ENCODE measurements at places on chromosomes 3 and 15. TPM values are rescaled to one million over a fixed set of nuclear protein-coding genes. Genes with fewer than 3 reads are reported as not detected.

The NR1I2 gene
- not detected for total RNA-seq

The LYSMD2 gene
- 14.9 TPM for total RNA-seq

The AMT gene
- 5.7 TPM for total RNA-seq

The UNC45A gene
- 67.9 TPM for total RNA-seq

The C3orf80 gene
- not detected for total RNA-seq

The CPNE4 gene
- not detected for total RNA-seq

The CLDN18 gene
- total RNA-seq, result not detected
